ENCODE measurements at places on chromosomes 5 and 9. TPM values are rescaled to one million over a fixed set of nuclear protein-coding genes. Genes with fewer than 3 reads are reported as not detected.

GRCh38 chr5:178778919-178779318 lies 48.5 kb upstream of the ZNF354A start:
- no peak overlapping the region for H3K27ac ChIP-seq
- no peaks in the 10 kb centered on the region for H3K36me3 ChIP-seq
- no peak overlapping the region for H3K4me3 ChIP-seq
- H3K27me3 ChIP-seq: peaks cover 10% of the 10 kb centered on the region

DNA sequence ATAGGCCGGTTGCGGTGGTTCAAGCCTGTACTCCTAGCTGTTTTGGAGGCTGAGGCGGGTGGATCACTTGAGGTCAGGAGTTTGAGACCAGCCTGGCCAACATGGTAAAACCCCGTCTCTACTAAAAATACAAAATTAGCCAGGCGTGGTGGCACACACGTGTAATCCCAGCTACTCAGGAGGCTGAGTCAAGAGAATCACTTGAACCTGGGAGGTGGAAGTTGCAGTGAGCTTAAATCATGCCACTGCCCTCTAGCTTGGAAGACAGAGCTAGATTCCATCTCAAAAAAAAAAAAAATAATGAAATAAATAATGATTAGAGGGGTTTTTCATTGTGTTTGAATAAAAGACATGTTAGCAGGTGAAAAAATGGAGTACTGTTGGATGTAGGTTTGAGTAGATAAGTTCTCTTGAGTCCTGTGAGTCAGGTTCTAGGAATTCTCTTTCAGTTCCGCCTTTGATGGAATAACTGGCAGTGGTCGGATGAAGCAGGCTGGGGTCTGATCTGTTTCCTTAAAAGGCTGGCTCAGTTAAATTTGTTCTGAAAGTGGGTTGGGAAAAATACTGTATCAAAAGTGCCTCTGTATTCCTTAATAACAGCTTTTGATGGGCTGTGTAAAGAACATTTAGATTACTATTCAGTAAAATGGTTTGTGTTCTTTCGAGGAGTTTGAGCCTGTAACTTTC lies 73.2 kb downstream of the AOPEP start:
- DNase-seq: no peak
- no peaks in the 10 kb centered on the region for H3K36me3 ChIP-seq

Gene SGCD
- 4.9 TPM for total RNA-seq

- no peak overlapping the region for H3K4me3 ChIP-seq
- H3K4me1 ChIP-seq: peaks cover 3% of the 10 kb centered on the region
- H3K27me3 ChIP-seq: no peaks in the 10 kb centered on the region
- no peak overlapping the region for H3K27ac ChIP-seq
- DNase-seq: no peak
These were observed 43.9 kb upstream of the GLIPR2 start for GRCh38 chr9:36092509-36093215.

GRCh38 chr5:31378838-31379237 lies 153.1 kb downstream of the DROSHA start:
- no peak overlapping the region for H3K27ac ChIP-seq
- H3K4me3 ChIP-seq: no peak overlapping the region
- H3K4me1 ChIP-seq: no peaks in the 10 kb centered on the region
- H3K27me3 ChIP-seq: no peaks in the 10 kb centered on the region
- no peak for DNase-seq

- no peak overlapping the region for H3K4me3 ChIP-seq
- no peak for DNase-seq
- H3K36me3 ChIP-seq: no peaks in the 10 kb centered on the region
- no peaks in the 10 kb centered on the region for H3K27me3 ChIP-seq
- no peak overlapping the region for H3K27ac ChIP-seq
- H3K4me1 ChIP-seq: no peaks in the 10 kb centered on the region
These were observed 92.1 kb downstream of the PBX3 start for GRCh38 chr9:125839317-125839716.

DNA sequence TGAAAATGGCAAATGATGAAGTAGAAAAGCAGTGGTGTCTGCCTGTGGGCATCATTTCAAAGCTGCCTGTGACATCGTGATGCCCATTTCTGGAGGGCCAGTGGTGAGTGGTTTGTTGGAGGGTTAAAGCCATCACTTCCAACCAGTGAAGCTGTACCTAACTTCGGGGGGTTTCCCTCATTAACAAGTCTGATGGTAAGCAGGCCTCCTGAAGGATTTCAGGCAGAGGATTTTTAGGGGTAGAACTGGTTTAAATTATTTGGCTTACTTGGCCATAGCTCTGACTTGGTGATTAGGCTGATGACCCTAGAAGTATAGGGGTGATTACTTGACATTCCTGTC lies 10.7 kb downstream of the TNFAIP8 start:
- peaks cover 38% of the 10 kb centered on the region for H3K4me1 ChIP-seq
- H3K36me3 ChIP-seq: no peaks in the 10 kb centered on the region
- no peak overlapping the region for H3K4me3 ChIP-seq
- H3K27me3 ChIP-seq: no peaks in the 10 kb centered on the region
- no peak for DNase-seq

GRCh38 chr9:95098391-95098921 lies 219.1 kb downstream of the FANCC start:
- peaks cover 61% of the 10 kb centered on the region for H3K4me1 ChIP-seq
- no peaks in the 10 kb centered on the region for H3K36me3 ChIP-seq
- no peak overlapping the region for H3K4me3 ChIP-seq

DNA sequence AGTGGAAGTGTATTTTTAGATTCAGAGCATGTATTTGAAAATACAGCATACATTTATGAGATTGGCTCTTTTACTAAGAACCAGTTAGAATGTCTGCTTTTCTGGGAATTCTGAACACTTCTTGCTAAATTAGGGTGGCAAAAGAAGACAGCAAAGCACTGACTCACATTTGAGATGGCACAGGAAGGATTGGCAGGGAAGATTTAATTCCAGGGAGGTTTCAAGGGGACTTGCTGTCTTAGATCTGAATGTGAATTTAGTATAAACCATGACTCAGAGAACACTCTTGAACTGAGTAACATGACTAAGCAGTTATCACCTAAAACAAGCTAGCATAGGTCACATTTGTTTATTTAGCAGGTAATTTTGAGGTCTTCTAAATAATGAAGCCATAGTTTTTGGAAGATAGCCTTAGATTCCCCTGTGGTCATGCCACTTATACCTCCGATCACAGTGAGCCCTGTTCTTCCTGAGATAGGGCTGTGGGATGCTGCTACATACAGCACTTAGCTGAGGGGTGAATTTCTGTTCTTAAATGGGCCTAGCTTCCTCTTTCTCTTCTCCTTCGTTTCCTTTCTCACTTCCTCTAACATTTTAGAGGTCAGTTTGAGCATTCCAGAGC lies 173.8 kb downstream of the PCSK1 start:
- H3K27me3 ChIP-seq: no peaks in the 10 kb centered on the region
- DNase-seq: no peak
- H3K4me1 ChIP-seq: no peaks in the 10 kb centered on the region

- no peaks in the 10 kb centered on the region for H3K4me1 ChIP-seq
- no peak overlapping the region for H3K27ac ChIP-seq
- no peaks in the 10 kb centered on the region for H3K36me3 ChIP-seq
- DNase-seq: no peak
- H3K4me3 ChIP-seq: no peak overlapping the region
These were observed 22.0 kb downstream of the HINT1 start for GRCh38 chr5:131142970-131143617.

DNA sequence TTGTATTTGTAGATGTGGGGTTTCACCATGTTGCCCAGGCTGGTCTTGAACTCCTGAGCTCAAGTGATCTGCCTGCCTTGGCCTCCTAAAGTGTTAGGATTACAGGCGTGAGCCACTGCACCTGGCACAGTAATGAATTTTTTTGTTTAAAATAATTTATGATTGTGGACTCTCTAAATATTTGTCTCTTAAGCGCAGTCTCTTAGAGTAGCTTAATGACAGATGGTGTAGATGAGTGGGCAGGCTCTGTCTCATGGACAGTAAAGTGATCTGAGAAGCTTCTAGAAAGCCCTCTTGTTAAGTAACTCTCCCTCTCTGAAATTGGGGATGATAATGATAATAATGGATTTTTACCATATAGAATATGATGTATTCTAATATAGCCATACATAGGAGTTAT lies 47.5 kb upstream of the KIAA1958 start:
- no peaks in the 10 kb centered on the region for H3K27me3 ChIP-seq
- H3K4me1 ChIP-seq: no peaks in the 10 kb centered on the region
- no peak overlapping the region for H3K27ac ChIP-seq
- no peak for DNase-seq
- H3K4me3 ChIP-seq: no peak overlapping the region

- DNase-seq: no peak
- no peaks in the 10 kb centered on the region for H3K27me3 ChIP-seq
- peaks cover 61% of the 10 kb centered on the region for H3K36me3 ChIP-seq
- no peak overlapping the region for H3K4me3 ChIP-seq
- peaks cover 3% of the 10 kb centered on the region for H3K4me1 ChIP-seq
- H3K27ac ChIP-seq: no peak overlapping the region
These were observed 7.9 kb downstream of the MTRR start for GRCh38 chr5:7876867-7877266.

Measured in suprapubic skin (tissue), 4 donors.